ENCODE measurements at places on chromosomes 2 and 18.

- DNase-seq: no peak
Observed at GRCh38 chr2:191226196-191226595, 19.0 kb upstream of the MYO1B start.

DNA sequence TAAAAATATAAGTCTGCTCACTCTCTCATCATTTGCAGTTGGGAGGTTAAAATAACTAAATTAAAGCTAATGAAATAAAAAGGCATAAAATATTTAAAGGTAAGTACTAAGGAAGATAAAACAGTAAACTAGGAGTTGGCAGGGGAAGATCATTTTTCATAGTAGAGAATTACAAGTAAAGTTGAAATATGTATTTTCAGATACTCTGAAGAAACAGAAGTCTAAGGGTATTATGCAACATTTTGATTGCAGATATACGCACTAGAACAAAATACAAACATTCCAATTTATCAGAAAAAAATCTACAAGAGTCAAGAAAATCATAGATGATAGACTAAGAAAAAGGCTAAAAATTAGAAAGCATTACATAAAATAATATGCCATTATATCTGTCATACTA lies 167.6 kb upstream of the CTAGE1 start:
- DNase-seq: no peak

DNA sequence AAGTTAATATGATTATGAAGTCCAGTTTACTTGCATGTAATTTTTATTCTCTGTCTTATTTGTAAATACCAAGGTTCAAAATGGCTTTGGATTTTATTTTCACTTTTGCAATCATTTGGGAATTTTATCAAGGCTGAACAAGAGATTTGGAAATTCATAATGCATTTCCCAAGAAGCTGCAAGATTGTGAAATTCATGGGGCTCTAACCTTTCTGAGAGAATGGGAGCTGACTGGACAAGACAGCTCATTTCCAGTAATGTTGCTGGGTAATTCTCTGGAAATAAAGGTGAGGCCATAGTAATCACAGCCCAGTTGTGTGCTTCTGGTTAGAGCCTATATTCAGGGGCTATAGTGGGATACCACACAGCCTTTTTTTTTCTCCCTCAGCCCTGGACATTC lies 21.5 kb upstream of the NABP1 start:
- no peak for DNase-seq

- no peak for DNase-seq
Observed at GRCh38 chr2:219184121-219184520, 6.0 kb downstream of the RETREG2 start.

GRCh38 chr18:8868276-8868675 lies 162.9 kb downstream of the MTCL1 start:
- no peak for DNase-seq

All from posterior cingulate gyrus (tissue), 11 donors.